ENCODE measurements at places on chromosomes 4 and X.

DNA sequence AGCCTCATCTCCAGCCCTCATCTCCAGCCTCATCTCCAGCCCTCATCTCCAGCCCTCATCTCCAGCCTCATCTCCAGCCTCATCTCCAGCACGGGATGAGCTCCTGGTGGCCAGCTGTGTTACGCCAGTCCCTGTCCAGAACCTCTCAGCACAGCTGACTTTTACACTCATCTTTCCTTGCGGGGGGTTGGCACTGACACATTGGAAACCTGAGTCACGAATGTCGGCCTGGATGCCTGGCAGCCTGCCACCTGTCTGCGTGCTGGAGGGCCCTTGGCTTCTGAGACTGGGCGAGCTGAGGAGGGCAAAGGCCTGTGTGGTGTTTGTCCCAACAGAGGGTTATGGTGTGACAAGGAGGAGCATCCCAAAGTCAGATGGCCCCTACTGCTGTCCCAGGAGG lies 66.1 kb upstream of the HGFAC start:
- DNase-seq: no peak

DNA sequence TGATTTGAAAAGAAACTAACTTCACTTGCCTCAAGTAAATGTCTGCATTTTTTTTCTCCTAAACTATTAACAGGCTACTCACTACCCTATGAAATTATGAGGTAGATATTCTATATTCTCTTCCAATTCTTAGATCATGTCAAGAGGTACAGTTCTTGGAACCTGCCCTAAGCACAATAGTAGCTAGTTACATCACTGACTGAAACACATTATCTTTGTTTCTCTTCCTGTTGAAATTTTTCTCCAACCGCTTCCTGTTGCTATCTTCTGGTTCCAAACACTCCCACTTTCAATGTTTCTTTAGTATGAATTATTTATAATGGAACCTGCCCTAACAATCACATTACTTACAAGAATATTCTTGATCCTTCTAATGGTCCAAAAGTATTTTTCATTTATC lies 5.0 kb upstream of the BANK1 start:
- DNase-seq: no peak

- no peak for DNase-seq
Measured at GRCh38 chr4:5924461-5925125, 31.7 kb upstream of the CRMP1 start.

DNA sequence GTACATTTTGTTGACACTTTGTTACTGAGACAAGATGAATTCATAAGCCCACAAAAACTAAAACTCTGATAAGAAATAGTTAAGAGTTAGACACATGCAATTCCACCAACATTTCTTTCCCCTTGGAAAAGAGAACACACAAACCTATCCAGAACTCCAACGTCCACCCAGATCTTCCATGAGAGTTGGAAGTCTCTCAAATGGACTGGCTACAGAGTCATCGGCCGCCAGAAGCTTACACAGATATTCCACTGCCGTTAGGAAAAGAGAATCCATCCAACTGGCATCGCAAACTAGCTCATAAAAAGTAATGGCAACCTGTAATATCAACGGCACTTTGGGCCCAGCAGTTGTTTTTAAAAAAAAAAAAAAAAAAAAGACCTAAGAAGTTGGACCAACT lies 114.7 kb downstream of the PRKX start:
- no peak for DNase-seq

DNA sequence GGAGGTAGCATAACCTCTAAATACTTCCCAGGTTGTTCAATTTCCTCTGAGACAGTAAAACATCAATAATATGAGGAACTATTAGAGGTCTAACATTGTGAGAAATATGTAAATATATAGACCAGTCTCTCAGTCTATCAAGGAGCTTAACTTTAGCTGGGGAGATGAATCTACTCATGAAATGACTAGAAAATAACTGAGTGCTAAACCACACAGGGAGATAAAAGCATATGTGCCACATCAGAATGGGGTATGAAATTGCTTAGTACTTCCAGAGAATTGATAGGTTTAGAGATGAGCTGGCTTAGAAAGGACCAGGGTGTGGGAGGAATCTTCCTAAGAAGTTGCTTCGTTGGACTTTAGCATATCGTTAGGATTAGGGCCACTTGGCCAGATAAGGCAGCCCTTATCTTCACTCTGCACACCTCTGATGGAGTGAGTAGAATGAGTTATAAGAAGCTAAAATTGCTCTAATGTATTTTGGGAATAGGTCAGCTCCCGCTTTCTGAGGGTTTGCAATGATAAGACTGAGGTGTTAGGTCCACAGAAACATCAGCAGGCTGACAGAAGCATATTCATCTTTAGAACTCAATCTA lies 299.2 kb downstream of the UNC5C start:
- no peak for DNase-seq

GRCh38 chr4:128663325-128663724 lies 146.2 kb upstream of the JADE1 start:
- peak; percentile 0 for DNase-seq

DNA sequence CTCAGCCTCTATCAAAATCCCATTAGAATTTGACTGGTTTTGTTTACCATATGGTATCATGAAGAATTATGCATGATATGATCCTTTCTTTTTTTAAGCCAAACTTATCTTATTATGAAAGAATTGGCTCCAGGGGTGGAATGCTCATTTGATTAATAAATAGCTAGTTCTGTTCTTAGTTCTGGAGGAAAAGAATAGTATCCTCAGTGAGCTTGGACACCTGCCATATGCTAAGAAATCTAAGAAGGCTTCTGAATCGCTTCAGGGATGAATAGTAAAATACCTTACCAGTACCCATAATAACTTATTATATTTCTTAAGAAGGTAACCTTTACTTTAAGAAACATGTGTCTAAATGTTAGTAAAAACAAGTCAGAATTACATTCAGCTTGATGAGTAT lies 803.6 kb downstream of the ADGRL3 start:
- DNase-seq: no peak

DNA sequence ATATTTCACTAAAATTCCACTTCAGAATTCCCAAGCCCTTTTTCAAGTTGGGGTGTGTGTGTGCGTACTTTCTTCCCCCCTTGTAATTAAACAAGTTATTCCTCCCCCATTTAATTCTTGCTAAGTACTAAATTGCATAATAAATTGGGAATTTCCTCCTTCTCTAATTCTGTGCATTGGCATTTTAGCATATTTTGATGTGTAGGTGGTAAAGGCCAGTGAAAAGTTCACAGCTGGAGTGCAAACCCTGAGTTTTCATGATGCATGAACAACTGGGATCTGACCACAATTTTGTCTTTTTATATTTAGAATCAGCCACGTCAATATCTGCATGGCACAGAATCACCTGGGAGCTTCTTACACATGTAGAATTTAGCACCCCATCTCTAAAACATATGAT lies 18.5 kb downstream of the ANXA3 start:
- no peak for DNase-seq

DNA sequence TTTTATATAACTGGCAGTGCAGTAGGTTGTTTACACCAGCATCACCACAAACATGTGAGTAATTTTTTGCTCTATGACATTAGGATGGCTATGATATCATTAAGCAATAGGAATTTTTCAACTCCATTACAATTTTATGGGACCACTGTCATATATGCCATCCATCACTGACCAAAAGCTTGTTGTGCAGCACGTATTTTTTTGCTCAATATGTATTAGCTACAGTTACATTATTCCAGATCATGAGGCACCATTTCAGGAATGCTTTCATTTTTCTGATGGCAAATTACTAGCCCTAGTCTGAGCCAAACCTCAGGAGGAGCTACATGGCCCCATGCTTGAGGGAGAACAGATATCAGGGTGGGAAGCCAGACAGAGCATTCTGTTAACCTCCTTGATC lies 56.8 kb upstream of the DCLK2 start:
- DNase-seq: no peak

DNA sequence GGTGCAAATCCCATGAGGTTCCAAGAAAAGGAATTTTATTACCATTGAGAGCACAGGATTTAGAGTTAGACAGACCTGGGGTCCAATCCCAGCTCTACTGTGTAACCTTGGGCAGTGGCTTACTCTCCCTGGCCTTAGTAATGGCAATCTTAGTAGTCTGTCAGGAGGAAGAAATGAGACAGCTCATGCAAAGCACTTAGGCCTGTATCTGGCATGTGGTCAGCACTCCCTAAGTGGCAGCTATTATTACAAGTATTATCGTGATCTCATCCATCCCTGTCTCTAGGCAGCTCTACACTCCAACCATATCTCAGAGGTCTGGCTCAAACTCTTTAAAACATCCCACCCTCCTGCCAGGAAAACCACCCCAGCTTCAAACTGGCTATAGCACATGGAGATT lies 129.6 kb upstream of the NALF2 start:
- DNase-seq: no peak

DNA sequence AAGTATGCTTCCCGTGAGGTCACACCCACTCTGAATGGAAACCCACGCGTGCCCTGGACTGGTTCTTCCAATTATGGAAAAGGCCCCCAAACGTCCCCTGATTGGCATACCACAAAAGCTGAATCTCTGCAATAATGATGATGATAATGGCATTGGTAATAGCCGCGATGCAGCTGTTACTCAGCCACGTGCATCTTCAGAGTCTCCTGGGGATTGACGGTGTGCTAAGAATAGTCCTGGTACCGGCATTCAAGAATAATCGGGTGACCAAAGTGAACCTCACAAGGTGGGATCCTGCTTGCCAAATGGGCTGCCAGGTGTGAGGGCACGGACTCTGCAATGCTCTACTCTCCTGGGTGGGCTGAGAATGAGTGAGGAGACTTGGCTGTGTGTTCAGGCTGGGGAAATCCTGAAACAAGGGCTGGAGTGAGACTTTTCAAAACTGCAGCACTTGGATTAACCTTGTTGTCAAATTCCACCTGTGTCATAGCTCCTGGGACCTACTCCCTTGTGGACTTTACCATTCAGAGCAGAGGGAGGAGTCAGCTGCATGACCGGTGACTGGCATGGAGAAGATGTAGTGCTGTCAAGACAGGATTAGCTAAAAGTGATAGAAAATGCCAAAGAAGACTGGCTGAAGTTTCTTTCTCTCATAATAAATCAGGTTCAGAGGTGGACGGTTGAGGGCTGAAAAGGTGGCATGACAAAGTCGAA lies 615.4 kb downstream of the MID1IP1 start:
- DNase-seq: no peak

DNA sequence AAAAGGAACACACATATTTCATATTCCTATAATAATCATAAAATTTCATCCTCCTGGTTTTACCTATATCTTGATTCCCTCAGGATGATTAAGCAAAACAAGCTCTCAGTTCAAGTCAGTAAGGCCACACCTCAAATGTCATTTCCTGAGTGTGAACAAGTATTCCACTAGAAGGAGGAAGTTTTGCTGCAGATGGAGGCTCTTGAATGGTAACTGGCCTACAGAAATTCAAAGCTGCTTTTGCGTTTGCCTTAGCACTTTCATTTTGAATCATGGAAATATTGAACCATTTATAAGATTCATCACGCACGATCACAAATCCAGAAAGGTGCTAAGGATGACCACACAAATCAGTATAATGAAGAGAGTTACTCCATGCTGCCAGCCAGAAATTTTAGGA lies 254.4 kb upstream of the CXXC4 start:
- DNase-seq: no peak

DNA sequence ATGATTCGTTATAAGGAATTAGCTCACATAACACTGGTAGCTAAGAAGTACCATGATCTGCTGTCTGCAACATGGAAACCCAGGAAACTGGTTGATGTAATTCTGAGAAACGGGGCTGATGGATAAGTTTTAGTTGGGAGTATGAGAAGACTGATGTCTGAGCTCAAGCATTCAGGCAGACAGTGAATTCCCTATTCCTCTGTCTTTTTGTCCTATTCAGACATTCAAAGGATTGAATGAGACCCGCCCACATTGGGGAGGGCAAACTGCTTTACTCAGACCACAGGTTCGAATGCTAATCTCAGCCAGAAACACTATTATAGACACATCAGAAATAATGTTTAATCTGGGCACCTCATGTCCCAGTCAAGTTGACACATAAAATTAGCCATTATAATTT lies 515.5 kb downstream of the STPG2 start:
- no peak for DNase-seq

- no peak for DNase-seq
Measured at GRCh38 chr4:120749445-120750151, 172.9 kb downstream of the PRDM5 start.

DNA sequence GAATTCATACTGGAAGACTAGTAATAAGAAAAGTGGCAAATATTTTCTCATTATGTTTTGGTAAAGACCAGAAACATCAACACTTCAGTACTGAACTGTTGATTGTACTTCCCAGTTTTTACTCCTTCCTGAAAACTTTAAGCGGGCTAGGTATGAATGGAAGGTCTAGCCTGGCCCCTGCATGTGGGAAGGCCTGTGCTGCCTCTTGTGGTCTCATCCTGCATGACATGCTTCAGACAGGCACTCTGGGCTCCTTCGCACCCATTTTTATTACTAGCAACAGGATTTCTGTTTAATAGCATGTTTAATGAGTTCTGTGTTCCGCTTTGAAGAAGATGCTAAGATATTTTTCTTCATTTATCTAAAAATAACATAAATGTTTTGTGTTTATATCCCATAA lies 279.1 kb downstream of the ANK2 start:
- no peak for DNase-seq

GRCh38 chr4:14049946-14050345 lies 422.4 kb upstream of the BOD1L1 start:
- no peak for DNase-seq

- DNase-seq: no peak
Measured at GRCh38 chrX:38363046-38363445, 10.6 kb downstream of the OTC start.

DNA sequence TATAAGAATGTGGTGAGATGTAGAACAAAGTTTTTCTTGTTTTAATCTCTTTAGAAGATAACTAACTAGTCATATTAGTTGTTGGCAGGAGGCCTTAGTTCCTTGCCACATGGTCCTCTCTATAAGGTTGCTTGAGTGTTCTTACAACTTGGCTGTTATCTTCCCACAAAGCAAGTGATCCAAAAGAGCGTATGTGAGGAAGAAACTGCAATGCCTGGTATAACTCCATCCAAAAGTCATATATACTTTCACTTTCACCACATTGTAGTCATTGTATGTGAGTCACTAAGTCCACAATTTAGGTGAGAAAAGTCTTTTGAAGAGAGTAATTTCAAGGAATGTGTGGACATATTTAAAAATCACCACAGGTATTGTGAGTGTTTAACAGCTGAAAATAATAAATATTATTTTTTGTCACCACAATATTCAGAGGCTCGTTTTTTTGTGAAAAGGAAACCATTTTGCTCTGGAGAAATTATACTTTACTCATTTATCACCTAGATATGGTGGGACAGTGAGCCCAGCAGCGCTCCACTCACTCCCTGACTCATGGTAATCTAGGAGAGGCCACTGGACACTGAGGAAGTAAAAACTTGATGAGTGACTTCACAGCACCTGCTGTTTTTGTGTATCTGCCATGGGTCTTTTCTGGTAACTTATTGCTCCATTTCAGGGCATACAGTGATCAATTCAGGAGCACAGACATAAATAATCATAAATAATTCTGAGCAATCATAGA lies 369.4 kb upstream of the NDST3 start:
- DNase-seq: no peak

GRCh38 chrX:137567682-137568232 lies 1.8 kb downstream of the ZIC3 start:
- no peak for DNase-seq

- DNase-seq: no peak
Measured at GRCh38 chr4:37469286-37469685, 216.9 kb downstream of the RELL1 start.

All from activated naive CD4-positive, alpha-beta T cell (primary cell).